ENCODE measurements at places on chromosomes 1 and 21.

GRCh38 chr1:151539321-151540020 is 638 bp upstream of the TUFT1 start:
- peak; percentile 54 for DNase-seq

DNA sequence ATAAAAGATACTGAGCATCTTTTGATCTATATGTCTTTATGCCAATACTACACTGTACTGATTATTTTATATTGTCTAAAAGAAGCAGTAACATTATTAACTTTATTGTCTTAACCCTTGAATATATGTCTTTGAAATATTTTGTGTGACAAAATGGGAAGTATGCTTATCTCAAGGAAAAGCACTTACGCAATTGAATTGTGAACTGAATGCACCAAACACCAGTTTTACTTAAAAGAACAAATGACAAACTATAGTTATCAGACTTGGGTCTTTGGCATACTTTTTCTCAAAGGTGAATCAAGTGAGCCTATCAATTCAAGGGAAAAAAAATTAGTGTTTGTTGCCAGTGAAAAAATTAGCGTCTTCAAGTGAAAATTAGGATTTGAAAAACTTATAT is 9.2 kb upstream of the SLC6A9 start:
- DNase-seq: no peak

DNA sequence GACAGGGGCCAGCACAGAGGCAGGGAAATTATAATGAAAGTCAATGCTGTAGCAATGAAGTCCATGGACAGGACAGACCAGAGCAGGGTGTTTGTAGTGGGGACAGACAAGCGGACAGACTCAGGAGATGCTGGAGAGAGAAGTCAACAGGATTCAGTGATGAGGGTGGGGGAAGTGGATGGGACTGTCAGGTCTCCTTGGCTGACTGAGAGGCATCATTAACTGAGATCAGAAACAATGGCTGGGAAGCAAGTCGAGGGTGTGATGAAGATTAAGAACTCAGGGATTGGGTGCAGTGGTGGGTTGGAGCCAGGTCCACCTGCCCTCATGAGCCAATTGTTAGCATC is 25.5 kb downstream of the CD58 start:
- no peak for DNase-seq

- no peak for DNase-seq
These were observed 2.8 kb downstream of the SKI start for GRCh38 chr1:2230781-2231531.

DNA sequence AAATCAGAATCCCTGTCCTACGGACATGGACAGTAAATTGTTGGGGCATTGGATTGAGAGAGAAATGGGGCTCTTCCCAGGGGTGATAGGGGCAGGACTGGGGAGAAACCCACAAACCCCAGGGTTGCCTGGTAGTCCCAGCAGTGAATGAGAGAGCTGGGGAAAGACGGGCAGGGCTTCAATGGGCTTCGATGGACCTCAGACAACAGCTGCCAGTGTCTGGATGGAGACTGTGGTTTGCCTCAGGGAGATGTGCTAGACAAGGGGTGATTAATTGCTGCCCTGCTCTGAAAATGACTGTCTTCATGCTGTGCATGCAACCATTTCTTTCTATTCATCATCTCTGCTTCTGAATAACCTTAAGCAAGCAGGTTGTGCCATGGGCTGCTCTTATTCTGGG is 7.4 kb downstream of the GPR25 start:
- no peak for DNase-seq

- DNase-seq: no peak
These were observed 11.7 kb downstream of the GADD45A start for GRCh38 chr1:67696708-67697107.

DNA sequence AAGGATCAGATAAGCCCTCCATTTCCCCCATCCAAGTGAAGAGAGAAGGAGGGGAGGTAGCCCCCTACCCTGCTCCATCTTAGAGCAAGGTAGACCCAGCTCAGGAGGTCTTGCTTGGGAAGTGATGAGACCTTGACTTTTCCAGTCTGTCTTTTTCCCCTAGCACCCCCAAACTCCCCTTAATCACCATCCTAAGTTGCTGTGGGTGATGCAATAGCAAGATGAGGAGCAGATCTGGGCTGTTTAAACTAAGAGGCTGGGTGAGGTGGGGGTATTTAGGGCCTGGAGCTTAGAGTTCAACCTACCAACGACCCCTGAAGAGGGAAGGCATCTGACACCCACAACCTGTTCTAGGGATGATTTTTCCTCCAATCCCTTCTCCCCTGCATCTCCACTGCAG is 1.7 kb downstream of the ATP1A2 start:
- DNase-seq: no peak

GRCh38 chr1:101059945-101060542 is 34.5 kb upstream of the DPH5 start:
- DNase-seq: no peak

GRCh38 chr1:67830226-67830625 is 3.0 kb downstream of the GNG12 start:
- DNase-seq: no peak

DNA sequence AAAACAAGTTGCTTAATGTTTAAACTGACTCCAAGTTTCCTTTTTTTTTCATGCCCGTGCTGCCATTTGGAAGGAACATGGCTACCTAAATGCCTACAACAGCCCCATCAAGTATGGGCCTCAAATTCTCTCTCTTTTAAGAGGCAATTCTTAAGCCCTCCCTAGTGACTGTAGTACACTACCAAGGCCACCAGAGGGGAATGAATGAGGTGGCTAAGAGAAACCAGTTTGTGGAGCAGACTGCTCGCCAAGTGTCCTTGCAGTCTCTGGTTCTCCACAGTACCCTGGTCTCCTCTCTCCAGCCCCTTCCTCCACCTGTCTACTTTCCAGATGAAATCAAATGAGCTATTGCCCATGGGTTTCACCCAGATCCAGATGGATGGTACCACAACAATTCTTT is 1809.6 kb downstream of the BRINP3 start:
- DNase-seq: no peak

Data from NCI-H2171 (cell line).